ENCODE measurements at places on chromosomes 1 and 21.

- no peak for DNase-seq
Measured at GRCh38 chr1:246705368-246705767, 18.8 kb upstream of the SCCPDH start.

DNA sequence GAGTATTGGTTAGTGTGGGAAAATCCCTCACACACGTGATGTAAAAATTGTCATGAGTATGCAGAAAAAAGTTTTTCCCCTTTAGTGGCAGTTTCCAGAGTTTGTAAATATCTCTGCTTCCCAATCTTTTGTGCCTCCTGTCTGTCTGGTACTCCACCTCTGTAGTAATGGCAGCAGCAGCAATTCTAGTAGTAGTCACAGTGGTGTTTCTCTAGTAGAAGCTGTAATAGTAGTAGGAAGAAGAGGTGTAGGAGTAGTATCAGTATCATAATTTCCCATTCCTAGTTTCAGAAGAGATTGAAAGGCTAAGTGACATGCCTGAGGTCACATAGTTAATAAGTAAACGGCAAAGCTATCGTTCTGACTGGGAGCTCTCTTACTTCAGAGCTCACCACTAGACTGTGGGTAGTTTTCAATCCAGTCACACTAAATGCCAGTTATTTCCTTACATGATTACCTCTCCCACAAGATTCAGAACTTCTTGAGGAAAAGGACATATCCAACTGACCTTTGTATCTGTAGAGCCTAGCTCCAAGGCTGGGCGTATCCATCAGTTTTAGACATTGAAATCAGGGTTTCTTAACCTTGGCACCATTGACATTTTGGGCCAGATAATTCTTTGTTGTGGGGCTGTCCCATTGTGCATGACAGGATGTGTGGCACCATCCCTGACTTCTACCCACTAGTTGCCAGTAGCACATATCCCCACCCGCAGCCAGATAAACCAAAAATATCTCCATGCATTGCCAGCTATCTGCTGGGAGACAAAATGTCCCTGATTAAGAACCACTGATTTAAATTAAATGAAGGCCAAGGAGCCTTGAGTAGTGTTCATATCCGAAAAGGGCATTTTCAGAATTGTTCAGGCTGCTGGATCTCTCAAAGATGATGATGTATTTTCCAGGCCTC, 135.9 kb downstream of the FGGY start:
- DNase-seq, result no peak

DNA sequence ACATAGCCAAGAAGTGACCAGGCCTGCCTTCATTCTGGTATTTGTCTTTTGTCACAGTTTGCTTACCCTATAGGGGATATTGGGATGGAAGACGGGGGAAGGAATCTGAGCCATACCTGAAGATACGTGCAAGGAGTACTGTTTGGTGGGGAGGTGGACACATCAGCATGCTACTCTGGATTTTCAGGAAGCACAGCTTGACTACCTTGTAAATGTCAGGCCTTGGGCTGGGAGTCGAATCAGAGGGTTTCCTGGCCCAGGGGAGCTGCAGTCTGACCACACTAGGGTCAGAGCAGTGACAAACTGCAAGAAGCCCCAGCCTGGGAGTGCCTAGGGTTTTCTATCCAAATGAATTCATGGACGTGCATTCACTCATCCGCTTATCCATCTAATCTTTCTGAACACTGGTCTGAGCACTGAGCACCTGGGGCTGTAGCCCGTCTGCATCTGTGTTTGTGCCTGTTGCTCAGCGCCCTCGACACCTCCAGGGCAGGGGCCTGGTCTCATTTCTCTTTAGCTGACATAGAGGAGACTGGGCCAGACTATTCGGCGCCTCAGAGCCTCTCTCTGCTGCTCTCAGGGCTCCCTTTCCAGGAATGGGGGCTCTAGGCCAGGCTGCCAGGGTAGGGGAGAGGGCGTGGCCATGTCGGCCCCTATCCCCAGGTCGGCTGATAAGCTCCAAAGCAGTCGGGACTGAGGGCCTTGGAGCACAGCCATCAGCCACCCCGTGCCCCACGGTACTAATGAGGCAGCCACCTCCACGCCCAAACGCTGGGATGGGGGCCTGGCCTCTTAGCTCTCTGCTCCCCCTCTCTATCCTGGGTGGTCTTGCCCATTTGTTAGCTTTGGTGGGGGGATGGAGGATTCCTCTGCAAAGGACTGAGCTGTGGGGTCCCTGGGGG, 47.0 kb upstream of the SLC2A1 start:
- DNase-seq, result no peak

- no peak for DNase-seq
Measured at GRCh38 chr1:226939438-226940028, 561 bp upstream of the COQ8A start.

- DNase-seq, result no peak
Measured at GRCh38 chr1:195663549-195664280, 944.5 kb downstream of the KCNT2 start.

GRCh38 chr1:208485512-208485911, 241.3 kb upstream of the PLXNA2 start:
- DNase-seq, result no peak

GRCh38 chr1:227558732-227559262, 4.6 kb upstream of the ZNF678 start:
- no peak for DNase-seq

GRCh38 chr21:44713846-44714245, 2.5 kb upstream of the TSPEAR start:
- no peak for DNase-seq

DNA sequence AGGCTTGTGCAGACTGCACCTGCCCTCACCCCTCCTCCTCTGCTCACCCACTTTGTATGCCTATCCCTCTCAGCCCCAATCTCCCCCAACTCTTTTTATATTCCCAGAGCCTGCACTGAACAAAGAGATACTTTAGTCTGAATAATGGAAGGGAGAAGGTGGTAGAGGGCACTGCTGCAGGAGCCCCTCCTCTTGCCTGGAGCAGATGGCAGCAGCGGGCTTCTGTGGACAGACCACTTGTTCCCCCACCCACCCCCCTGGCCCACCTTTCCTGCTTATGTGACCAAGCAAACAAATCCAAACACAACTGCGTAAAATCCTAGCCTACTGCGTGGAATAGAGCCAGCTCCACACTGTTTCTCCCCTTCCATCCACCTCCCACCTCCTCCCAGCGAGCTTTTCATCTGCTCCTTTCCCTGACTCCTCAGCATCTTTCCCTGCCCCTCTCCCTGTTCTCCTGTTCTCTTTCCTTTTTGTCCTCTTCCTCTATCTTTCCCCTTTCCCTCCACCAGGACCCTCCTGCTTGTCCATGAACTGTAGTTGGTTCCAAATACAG, 27.5 kb downstream of the RGS8 start:
- DNase-seq, result no peak

DNA sequence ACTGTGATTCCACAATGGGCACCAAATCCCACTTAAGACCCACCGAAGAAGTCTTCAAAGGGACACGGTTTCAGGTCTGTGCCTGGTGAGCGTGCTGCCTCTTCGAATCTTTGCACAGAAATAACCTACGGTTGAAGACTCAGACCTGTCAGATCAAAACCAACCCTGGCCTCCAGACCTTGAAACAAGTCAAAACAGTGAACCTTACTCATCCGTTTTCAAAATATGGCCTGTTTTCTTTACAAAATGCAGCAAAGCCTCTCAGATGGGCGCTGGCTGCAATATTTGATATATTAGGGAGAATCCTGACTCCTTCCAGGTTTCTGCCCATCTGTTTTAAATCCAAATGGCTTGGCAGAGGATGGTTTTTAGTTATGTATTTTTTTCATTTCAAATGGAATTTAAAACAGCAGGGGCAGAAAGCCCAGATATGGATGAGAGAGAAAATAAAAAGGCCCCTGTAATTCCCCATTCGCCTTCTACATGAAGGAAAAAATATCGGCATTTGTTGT, 14.0 kb downstream of the JUN start:
- DNase-seq, result no peak

DNA sequence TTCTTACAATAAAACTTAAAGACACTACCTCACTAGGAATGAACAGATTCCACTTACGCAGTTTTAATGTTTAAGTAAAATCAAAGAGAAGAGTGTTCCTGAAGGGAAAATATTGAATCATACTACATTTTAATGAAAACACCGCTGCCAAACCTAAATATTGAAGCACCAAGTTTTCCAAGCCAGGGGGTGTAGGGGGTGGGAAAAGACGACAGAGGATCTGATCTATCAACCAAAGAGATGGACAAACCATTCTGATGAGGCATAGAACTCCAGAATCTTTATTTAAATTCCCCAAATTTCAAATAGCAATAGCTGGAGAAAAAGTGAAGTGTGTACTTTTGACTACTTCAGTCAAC, 1.2 kb downstream of the ELK4 start:
- DNase-seq, result no peak

GRCh38 chr21:25584833-25585676, 22.2 kb downstream of the MRPL39 start:
- no peak for DNase-seq

DNA sequence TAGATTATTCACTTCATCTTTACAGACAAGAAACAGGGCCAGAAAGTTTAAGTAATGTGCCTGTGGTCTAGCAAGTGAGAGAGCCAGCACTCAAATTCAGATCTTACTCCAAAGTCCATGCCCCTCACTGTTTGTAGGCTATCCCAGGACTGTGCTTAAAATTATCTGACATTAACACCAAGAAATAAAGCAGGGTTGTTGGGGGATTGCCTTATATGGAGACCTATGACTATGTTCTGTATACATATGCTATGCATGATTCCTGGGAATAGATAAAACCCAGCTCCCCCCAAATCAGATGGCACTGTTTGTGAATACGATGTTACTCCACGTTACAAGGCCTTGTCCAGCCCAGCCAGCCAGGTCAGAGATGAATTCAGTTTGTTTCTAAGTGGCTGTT, 131.6 kb upstream of the HOOK1 start:
- DNase-seq, result no peak

DNA sequence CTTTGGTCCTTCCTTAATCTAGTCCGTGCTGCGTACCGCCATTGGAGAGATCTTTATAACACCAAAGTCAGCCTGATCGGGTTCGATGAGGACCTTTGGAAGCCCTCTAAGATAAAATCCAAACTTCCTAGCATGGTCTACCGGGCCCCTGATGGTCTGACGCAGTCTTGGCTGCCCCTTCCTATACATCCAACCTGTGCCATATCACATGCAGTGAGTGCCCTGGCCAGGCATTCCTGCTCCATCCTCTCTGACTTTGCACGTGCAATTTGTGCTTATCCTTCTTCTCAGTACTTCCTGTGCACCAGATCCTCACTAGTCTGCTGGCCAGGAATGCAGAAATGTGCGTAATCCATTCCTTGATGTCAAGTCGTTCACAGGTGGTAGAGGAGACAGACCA, 45.6 kb downstream of the CFAP57 start:
- DNase-seq, result no peak

DNA sequence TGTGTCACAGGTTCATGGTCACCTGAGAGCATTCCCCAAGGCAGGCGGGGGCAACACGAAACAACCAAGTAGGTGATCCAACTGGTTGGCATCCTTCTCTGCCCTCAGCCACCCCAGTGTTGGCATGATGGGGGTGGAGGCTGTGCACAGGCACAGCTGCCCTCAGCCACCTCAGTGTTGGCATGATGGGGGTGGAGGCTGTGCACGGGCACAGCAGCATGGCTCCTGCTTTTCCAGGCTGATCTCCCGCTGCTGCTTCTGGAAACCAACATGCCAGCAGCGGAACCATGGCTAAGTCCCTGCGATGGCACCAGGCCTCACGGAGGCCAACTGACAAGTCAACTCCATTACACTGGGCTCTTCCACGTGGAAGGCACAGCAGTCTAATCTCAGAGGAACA, 447.8 kb downstream of the PTPRU start:
- DNase-seq, result no peak

DNA sequence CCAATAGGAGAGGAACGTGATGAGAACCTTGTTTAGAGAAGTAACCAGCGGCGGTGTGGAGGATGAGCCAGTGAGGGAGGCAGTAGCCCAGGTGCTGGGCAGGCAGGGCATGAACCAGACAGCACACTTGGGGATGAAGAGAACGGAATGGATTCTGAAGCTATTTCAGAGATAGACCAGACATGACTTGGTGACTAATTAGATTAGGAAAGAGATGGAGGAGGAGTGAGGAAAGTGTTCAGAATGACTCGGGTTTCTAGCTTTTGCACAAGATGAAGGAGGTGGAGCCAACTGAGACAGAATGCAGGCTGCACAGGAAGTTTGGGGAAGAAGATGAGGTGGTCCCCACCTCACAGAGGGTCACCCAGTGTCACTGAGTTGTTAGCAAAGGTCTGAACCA, 5.1 kb downstream of the PEF1 start:
- no peak for DNase-seq

DNA sequence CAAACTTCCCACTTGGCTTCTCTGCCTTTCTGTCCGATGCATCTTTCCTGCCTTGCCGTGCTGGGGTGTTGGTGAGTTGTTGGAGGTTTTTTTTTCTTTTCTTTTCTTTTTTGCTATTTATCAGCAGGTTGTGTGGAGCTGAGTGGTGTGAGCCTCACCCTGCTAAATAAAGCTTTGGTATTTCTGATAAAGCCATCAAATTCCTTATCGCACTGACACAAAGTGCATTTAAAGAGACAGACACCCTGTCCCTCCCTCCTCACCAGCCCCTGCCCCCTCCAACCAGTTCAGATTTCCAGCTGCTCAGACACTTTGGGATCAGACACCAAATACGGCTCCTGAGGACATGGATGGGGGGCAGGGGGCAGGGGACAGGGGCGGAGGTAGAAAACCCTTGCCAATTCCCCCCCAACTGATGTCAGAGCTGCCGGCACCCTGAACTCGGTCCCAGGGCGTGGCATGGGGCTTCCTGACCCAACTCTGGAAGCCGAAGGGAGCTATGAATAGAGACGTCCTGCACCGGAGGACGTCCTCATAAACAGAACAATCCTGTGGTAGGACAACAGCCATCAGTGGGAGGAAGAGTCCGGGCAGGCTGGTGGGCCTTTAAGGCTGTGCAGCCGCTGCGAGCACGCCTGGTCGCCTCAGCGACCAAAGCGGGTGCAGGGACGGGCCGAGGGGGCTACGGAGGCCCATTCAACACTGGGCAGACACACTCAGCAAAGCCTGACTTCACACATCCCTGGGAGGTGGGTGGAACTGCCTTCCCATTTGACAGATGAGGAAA, 79.0 kb downstream of the CASZ1 start:
- DNase-seq, result no peak

GRCh38 chr1:212133319-212133718, 97.8 kb downstream of the DTL start:
- DNase-seq, result no peak

DNA sequence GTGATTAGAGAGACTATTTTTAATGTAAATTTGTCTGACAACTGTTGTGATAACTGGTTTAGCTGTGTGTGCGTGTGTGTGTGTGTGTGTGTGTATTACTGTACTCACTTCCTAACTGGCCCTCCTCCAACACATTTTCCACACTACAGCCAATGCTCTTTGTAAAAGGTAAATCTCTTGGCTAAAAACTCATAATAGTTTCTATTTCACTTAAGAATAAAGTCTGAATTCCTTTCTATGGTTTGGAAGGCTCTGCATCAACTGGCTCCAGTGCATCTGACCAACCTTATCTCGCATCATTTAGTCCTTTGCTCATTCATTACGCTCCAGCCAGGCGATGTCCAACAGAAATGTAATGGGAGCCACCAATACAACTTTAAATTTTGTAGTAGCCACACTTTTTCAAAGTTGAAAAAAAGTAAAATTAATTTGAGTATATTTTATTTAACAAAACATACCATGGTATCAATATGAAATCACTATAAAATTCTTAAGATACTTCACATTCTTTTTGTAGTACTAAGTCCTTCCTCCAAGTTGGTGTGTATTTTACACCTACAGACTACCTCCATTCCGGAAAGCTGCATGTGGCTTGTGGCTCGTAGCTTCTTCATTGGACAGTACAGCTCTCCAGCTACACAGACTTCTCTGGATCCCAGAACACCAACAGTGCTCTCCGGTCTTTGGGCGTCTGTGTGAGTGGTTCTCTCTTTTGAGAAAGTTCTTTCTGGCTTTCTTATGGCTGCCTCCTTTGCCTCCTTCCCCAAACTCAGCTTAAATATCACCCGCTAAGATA, 68.9 kb downstream of the NRIP1 start:
- no peak for DNase-seq

All from D721Med (cell line).